ENCODE measurements at places on chromosomes 16 and 17. TPM values are rescaled to one million over a fixed set of nuclear protein-coding genes. Genes with fewer than 3 reads are reported as not detected.
A peak's percentile ranks its signal among the peaks of the same experiment; 100 is the strongest.

GRCh38 chr16:11105038-11105903 lies 150.7 kb downstream of the SOCS1 start:
- no peak for DNase-seq

- DNase-seq = no peak
Measured at GRCh38 chr17:27545562-27546229, 85.3 kb upstream of the LGALS9 start.

DNA sequence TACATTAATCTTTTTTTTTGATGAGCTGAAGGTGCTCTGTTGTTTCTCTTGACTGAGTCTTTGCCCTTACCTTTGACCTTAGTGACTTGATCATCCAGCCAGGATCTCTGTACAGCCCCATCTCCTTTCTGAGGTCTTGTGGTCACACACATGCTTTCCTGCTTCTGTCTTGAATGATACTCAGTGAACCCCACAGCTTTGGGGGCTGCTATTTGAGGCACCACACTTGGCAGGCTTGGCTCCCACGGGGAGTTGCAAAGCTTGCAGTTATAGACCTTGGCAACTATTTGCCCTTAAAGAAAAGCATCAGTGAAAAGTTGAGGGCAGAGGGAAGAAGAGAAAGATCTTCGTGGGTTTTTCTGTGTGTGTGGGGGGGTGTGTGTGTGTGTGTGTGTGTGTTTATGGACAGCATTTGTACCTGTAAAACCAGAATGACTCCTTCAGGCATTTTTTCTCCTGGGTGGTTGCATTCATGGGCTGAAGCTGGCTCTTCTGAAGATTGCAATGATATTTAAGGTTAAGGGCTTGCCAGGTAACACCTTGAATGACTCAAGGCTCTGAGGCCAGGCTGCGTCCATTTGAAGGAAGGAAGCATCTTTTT lies 101.6 kb downstream of the MSI2 start:
- no peak for DNase-seq

GRCh38 chr17:1608676-1609075 lies 20.0 kb downstream of the SLC43A2 start:
- DNase-seq = no peak

GRCh38 chr16:12414281-12414680 lies 389.4 kb downstream of the CPPED1 start:
- DNase-seq = no peak

Gene ABCA3
- 20.4 TPM for total RNA-seq

Gene GGA3
- total RNA-seq = 34.3 TPM

DNA sequence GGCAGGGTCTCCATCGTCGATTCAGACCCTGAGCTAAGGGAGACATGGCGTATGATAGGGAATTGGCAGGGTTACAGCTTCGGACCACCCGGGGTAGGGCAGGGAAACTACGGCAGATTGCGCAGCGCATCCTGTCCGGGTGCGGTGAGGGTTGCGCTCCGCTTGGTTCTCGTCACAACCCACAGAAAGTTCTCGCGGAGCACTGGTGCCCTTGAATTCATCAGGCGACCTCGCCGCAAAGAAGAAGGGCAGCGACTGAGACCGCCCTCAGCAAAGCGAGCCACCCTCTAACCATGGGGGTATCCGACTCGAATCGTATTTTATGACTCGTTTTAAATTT lies 1.2 kb downstream of the HS3ST3B1 start:
- peak; percentile 81 for DNase-seq

- no peak for DNase-seq
Measured at GRCh38 chr17:17151055-17151454, 55.1 kb downstream of the PLD6 start.

Gene ATP2C2
- total RNA-seq = not detected
